ENCODE measurements at places on chromosomes 13 and 19. TPM values are rescaled to one million over a fixed set of nuclear protein-coding genes. Genes with fewer than 3 reads are reported as not detected.

Gene SUGT1
- total RNA-seq = 43.2 TPM

DNA sequence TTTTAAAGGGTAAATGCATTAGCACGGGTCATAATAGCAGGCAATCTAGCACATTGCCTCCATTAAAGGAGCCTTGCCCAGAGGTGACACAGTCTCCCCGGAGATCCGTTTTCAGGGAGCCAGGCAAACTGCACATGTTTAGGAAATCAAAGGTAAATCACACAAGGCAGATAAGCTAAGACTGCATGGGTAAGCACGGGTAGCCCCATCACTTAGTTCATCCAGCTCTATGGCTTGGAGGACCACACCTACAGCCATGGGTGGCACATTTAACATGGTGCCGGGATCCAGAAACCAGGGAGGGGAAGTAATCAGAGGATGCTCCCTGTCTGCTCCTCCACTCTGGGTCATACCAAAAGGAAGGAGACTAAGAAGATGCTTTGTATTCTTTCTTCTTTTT lies 16.8 kb downstream of the LGALS16 start:
- DNase-seq = no peak

GRCh38 chr19:6250909-6251308 lies 28.9 kb downstream of the MLLT1 start:
- no peak for DNase-seq

GRCh38 chr13:39960191-39960590 lies 304.7 kb downstream of the COG6 start:
- no peak for DNase-seq

Gene ANGPTL8
- total RNA-seq = not detected

Gene TPTE2
- total RNA-seq = not detected

- DNase-seq = no peak
Observed at GRCh38 chr13:28955264-28955966, 135.3 kb downstream of the MTUS2 start.

Gene GAPDHS
- not detected for total RNA-seq

GRCh38 chr13:99383511-99383921 lies 76.3 kb upstream of the GPR183 start:
- DNase-seq = no peak
